Gastrocnemius medialis (tissue), 4 donors: ENCODE measurements at places on chromosomes 6 and 20. TPM values are rescaled to one million over a fixed set of nuclear protein-coding genes. Genes with fewer than 3 reads are reported as not detected.

GRCh38 chr6:143097224-143097795 lies 36.6 kb downstream of the AIG1 start:
- DNase-seq, result no peak

- DNase-seq, result no peak
These were observed 65.8 kb downstream of the PHACTR2 start for GRCh38 chr6:143743301-143744166.

The CD24 gene
- total RNA-seq, result 5.9 TPM

GRCh38 chr6:129908858-129909257 lies 47.7 kb upstream of the TMEM244 start:
- DNase-seq, result no peak

The ACSS2 gene
- total RNA-seq, result 82.2 TPM

DNA sequence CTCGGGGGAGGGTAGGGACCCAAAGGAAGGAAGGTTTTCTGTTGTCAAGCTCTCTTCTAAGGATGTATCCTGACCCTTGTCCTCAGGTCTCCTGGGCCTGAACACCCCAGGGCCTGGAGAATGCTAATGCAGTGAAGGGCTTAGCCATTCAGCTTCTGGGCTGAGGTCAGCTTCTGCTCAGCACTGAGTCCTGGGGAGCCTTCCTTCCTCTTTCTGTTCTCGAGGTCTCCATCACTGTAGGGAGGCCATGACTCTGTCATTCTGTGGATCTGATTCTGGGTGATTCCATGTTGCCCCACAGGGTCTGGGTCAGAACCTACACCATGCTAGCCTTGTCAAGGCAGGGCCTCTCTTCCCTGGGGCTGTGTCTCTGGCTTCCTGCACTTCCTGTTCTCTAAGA lies 712.7 kb downstream of the DHX35 start:
- no peak for DNase-seq

- no peak for DNase-seq
These were observed 11.3 kb upstream of the TFAP2A start for GRCh38 chr6:10425975-10426780.
